ENCODE measurements at places on chromosomes 11 and 22.

- DNase-seq = no peak
These were observed 24.5 kb downstream of the PISD start for GRCh38 chr22:31637447-31637890.

- peak; percentile 31 for DNase-seq
These were observed 170.2 kb downstream of the BRD1 start for GRCh38 chr22:49657275-49657973.

GRCh38 chr11:47107744-47108143, 68.9 kb downstream of the ARFGAP2 start:
- DNase-seq = no peak

DNA sequence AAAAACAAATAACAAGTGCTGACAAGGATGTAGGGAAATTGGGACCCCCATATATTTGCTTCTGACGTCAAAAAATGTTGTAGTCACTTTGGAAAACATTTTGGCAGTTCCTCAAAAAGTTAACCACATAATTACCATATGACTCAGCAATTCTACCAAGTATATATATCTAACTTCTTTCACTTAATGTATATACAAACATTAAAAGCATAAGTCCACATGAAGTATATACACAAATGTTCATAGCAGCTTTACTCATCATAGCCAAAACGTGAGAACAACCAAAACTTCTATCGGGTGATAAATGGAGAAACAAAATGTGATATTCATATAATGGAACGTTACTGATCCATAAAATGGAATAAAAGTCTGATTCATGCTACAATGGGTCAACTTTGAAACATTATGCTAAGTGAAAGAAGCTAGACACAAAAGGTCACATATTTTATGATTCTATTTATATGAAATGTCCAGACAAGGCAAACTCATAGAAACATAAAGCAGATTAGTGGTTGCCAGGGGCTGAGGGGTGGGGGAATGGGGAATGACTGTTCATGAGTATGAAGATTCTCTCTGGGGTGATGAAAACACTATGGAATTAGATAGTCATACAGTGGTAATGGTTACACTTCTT, 48.7 kb upstream of the TEAD1 start:
- no peak for DNase-seq

- no peak for DNase-seq
These were observed 81.3 kb upstream of the TP53I11 start for GRCh38 chr11:45031912-45032519.

DNA sequence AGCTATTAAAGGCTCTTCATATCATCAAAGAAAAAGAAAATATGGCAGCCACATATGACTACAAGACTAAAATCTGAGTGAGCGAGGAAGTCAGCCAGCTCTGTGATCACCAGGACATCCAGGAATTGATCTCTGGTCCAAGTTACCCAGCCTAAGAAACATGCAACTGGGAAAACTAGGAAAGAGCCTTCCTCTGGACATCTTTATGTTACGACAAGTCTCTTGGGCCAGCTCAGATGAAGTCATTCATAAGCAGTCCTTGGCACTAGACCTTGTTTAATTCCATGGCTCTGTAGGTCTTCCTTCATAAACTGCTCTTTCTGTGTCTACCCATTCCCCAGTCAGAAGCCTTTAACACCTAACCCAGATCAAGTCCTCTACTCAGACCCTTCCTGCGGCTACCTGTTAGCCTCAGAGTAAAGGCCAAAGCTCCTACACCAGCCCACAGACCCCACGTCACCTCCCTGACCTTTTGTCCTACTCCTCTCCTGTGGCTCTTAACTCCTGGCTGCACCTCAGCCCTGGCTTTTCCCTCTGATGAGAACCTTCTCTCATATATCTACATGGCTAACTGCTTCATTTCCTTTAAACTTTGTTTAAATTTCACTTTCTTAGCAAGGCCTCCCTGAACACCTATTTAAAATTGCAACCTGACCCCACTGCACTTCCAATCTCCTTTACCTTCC, 134.0 kb downstream of the KIF18A start:
- no peak for DNase-seq

GRCh38 chr22:35684270-35684700, 33.4 kb upstream of the APOL5 start:
- no peak for DNase-seq

- DNase-seq = no peak
These were observed 35.1 kb downstream of the TRIOBP start for GRCh38 chr22:37731804-37732471.

DNA sequence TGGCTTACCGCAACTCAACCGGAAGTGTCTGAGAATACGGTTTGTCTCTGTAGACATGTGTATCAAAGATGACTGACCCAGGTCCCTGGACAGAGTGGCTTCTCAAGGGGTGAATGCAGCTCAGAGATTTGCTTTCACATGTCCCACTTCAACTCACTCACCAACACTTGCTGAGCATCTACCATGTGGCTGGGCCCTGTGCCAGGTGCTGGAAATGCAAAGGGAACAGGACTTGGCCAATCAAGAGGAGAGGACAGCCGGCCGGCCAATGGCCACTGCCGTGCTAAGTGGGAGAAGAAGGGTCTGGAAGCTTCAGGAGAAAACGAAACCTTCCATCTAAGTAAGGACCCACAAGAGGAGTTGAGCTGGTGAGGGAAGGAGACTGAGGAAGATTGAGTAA, 151.3 kb downstream of the CEP164 start:
- no peak for DNase-seq

GRCh38 chr11:123211149-123211852, 16.3 kb upstream of the CLMP start:
- no peak for DNase-seq

DNA sequence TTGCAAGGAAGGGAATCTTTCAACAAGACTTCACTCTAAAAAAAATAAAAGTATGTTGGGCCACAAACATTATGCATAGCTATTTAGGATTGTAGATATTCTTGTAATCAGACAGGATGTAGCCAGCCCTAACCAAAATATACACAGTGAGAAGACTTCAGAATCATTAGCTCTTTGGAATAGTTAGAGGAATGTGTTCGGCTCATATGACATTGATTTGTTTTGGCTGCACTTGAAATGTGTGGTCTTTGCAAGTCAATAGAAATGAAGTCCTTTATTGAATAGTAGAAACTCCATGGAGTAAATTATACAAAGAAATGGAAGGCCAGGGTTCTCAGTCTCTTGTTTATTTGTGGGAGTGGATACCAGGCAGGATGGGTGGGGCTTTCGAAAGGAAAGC, 692.1 kb downstream of the NTM start:
- DNase-seq = no peak

DNA sequence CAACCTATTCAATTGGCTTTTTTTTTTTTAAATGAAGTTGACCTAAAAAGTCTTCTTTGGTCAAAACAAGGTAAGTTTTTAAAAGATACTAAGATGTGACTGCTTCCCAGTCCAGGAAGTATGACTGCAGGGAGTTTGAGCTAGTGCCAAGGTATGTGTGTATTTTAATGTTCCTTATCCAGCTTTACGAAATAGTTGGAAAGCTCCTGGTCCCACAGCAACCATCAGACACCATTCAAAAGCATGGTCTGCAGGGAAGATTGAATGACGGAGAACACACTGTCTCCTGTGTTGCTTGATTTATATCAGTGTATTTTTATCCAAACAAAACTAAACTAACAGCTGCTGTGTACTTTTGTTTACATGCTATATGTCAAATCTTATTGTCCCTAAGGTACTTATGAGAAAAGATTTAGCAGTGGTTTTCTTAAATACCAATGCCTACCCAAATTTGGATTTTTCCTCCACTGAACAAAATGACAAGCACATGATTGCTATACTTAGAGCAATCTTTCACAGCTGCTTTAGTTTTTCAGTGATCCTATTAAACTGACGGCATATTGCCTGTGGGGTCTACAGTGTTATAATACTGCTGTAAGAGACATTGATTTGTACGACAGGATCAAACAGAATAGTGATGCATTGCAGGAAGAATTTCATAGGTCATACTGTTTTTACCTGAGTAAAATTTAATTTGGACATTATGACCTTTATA, 122.9 kb downstream of the DCDC1 start:
- no peak for DNase-seq

DNA sequence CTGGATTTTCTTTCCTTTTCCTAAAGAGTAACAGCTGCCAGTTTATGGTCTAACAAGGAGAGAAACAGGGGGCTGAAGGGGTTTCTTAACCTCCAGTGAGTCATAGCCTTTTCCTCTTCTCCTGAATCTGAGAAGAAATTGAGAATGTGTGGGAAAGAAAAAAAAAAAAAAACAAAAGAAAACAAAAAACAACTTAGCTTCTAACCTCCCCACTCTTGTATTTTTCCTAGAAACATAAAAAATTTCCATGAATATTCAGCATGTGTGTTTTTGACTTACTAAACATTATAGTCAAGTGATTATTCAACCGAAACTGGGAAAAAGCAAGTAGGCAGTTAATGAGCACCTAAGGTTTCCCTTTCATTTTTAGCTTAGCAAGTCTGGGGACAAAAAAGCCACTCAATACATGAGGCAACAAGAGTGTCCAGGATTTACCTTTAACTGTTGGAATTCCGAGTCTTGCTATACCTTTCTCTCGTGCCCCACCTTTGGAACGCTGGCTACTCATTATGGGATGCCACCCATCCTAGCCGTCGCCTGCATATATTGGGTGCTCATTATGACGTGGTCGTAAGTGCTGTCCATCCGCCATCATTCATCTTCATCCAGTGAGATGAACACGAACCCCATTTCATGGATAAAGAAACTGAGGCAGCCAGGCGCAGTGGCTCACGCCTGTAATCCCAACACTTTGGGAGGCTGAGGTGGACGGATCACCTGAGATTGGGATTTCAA, 2.4 kb downstream of the ASPHD2 start:
- no peak for DNase-seq

DNA sequence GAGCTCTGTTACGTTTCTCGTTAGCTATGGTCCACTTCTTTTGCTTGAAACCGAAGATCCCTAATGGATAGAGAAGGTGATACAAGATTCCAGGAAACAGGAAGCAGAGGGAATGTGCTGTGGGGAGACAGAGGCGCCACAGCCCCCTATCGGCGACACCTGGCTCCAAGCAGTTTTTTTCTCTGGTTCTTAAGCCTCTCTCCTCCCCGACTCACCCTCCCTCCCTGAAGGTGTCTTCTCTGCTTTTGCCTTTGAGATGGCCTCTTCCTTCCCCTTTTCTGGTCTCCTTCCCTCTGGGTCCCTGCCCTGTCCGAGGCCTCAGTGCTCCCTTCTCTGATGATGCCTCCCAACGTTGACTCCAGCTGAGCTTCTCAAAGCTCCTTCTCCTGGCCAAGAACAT, 14.2 kb upstream of the APOBEC3A start:
- no peak for DNase-seq

DNA sequence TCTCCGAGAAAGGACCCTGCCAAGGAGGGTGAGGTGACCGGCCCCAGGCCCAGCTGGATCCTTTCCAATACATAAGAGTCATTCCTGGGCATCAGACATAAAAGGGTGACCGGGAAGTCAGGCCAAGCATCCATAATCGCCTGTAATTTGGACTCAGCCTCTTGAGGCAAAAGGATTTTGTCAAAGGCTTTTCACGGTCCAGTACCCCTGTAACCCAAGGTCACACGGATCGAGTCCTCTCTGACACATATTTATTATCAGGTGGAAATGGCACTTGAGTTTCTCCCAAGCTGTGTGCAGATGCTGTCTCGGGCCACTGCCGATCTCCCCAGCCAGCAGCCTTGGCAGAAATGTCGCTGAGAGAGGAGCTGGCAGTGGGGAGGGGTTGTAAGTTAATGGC, 556.5 kb downstream of the MN1 start:
- DNase-seq = no peak

GRCh38 chr11:15893080-15893492, 463.3 kb downstream of the SOX6 start:
- DNase-seq = no peak

DNA sequence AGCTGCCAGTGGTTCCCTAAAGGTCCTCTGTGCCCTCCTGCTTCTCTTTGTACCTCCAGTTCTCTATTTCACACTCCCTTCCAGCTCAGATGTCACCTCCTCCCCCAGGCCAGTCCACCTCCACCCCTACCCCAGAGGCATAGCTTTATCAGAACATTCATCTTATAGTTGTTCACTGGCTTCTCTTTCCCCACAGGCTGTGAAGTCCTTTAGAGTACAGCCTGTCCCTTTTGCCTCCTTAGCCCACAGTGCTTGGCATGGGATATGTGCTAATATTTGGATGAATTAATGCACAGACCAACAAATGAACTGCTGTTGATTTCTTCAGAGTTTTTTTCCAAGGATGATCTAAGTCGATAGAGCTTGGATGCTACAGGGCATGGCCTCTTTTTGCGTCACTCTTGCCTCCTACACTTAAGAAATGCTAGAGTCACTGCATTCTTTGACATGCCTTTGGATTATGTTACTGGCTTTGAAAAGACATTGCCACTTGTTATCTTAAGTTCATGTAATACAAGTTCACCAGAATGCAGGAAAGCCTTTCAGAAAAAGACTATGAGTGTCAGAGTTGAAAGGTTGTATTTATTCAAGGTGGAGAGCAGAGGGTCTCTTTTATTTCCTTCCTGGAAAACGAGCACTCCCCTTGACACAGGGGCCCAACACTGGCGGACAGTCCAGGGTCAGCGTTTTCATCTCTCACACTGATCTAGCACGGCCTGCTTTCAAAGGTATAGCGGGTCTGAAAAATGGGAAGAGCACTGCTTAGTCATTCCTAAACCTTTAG, 75.7 kb downstream of the PISD start:
- no peak for DNase-seq

DNA sequence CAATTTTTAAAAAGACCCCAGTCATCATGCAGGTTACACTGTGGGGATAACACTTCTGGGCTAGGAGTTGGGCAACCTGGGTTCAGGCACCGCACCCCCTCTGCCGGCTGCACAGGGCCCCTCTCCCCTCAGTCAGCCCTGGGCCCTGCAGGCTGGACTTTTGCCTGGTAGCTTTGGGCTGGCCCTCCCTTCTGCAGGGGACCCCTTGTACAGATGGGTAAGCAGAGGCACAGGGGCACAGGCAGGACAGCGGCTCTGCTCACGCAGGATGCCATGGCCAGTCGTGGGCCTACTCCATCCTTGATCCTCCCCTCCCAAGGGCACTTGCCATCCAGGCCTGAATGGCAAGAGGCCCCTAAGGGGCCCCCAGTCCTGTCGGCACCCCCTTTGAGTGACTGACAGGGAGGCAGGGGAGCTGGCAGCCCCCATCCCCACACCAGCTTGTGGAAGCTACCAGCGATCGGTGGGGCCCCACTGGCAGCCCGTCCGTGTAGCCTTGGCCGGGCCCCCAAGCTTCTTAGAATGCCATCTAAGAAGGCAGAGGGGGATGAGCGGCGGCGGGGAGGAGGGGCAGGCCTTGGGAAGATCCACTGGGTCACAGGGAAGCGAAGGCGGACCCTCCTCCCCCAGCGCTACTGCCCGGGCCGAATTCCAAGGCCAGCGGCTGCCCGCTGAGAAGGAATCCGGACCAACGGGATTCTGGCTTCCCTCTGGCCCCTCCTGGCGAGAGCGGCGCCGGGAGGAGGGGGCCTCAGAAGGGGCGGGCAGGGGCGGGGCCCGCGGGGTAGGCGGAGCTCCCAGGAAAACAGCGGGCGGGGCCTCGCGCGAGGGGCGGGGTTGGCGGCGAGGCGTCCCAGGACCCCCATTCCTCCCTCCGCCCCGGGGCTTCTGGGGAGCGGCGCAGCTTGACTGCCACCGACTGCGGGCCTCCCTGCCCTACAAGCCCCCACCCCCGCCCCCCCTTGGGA, 6.8 kb upstream of the CHKA start:
- DNase-seq = no peak

GRCh38 chr11:92766698-92767097, 202.8 kb upstream of the MTNR1B start:
- no peak for DNase-seq

GRCh38 chr11:36012455-36012854, 68.6 kb downstream of the LDLRAD3 start:
- no peak for DNase-seq

GRCh38 chr22:48047722-48048500, 1285.5 kb downstream of the TBC1D22A start:
- DNase-seq = no peak

- no peak for DNase-seq
These were observed 39.7 kb downstream of the YWHAH start for GRCh38 chr22:31983911-31984656.

Measured in stimulated activated CD8-positive, alpha-beta memory T cell treated with anti-CD3 and anti-CD28 coated beads, Interleukin-15, amount 100 ng/mL, for 24 hours (primary cell).